Activated CD8-positive, alpha-beta memory T cell treated with anti-CD3 and anti-CD28 coated beads for 1 hour (primary cell): ENCODE measurements at places on chromosomes 3 and 15.

- no peak for DNase-seq
These were observed 20.0 kb upstream of the CILP start for GRCh38 chr15:65231306-65231705.

DNA sequence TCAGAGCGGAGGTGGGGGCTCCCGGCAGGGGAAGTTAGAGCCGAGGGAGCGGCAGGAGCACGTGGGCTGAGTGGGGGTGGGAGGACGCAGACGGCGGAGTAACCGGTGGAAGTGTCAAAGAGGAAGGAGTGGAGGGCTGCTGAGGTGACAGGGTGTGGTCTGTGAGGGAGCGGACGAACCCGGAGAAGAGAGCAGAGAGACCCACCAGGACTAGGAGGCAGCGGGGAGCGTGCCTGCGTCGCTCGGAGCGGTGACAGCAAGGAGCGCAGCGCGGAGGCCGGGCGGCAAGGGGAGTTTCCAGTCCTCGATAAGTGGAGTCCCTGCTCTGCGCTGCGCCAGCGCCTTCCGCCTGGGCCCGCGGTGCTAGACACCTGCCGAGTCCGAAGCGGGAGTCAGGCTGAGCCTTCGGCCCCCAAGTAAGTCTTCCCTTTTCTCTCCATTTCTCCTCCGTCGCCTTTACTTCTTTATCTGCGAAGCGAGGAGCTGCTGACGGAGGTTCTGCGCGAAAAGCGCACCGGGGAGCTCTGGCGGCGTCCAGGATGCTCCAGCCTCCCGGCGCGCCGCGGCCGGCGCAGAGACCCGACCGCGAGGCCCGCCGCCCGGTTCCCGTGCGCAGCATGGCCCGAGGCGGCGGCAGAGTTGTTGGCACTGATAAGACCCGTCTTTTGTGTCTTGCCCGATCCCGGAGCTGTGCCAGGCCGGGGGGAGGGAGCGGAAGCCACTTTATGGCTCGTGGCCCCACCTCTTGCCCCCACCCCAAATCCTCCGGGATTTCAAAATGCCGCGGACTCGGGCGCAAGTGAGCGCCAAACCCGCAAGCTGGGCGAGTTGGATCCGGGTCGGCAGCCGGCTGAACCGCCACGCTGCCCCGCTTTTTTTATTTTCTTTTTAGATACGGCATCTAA is 533.0 kb upstream of the SEMA6D start:
- DNase-seq: no peak

- no peak for DNase-seq
These were observed 57.9 kb upstream of the CTXND1 start for GRCh38 chr15:80309769-80310384.

DNA sequence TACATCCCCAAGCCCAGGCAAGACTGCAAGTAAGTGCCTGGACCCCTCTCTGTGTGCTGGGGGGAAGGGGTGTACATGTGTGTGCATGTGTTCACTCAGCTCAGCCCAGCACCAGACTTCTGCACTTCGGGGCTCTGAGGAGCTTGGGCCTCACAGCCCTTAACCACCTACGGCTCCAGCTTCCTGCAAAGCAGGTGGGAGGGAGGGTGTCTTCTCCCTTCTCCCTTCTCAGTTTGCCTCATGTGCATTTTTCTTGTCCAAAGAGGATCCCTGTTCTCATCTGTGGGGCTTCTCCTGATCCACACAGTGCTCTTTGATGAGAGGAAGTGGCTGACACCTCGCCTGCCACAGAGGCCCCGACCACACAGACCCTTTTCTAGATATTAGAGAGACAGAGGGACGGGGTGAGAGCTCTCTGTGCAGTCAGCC is 69.3 kb downstream of the MESD start:
- no peak for DNase-seq

GRCh38 chr15:86062646-86063243 is 16.9 kb upstream of the AGBL1 start:
- DNase-seq: no peak

DNA sequence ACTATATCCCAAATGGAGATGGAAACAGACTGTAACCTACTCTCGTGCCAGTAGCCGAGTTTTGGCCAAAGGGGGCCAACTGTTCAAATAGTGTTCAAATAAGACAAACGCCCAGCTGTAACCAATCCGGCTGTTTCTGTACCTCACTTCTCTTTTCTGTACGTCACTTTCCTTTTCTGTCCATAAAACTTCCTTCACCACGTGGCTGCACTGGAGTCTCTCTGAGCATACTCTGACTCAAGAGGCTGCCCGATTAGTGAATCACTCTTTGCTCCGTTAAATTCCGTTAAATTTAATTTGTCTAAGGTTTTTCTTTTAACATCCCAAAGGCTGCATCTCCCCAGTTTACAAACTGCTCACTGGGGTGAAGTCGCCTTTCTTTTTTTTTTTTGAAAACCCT is 219.2 kb upstream of the P2RY1 start:
- no peak for DNase-seq

DNA sequence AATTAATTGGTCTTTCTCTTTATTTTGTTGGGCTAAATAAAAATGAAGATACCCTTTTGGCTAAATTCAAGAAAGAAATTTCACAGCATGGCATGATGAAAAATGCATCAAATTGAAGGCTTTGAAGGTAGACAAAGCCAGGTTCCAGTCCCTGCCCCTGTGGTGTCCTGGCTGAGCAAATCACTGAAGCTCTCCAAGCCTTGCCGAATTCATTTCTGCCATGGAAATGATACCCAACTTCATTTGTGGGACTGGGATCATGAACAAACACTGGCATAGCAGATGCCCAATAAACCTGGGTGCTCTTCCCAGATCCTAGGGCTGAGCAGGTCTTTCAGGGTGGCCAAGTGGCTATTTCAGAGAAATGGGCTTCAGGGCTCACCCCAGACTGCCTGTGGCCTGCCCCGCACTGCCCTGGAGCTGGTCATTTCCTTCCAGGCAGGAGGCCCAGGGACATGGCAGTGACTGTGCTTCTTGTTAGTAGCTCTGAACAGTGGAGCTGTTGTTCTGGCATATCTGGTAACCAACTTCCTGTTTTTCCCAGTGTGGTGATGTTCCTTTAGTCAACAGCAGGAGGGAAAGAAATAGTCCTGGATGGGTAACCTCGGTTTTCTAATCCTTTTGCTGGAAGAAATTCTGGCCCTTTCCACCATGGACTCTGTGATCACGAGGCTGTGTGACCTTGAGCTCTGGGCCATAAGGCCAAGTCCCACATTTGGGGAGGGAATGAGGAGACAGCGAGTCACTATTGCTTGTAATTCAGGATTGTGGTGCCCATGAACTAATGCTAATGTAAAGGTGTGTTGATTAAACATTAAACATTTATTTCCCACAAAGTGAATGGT is 47.6 kb downstream of the CTDSPL start:
- no peak for DNase-seq

DNA sequence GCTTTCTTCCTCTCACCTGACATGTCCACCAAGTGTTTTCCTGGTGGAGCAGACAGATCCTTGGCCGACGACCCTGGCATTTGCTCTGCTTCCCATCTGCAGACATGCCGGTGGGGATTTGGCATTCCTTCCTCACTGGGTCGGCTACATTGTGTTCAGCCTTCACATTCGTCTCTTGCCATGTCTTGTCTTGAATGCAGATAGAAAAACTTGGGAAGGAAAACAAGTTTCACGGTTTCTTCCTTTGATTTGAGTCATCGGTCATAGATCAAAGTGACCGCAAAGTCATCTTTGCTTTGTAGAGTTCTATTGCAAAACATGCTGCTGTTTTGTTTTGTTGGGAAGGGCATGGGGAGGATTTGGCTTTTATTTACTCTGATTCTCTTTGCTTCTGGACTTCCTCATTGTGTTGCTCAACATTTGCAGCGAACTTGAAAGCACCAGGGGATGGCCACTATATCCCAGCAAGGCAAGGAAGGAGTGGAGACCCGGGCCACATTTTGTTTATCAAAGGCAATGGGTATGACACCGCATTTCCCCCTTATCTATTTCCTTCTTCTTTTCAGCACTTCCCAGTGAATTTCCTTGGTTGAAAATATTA is 321.3 kb downstream of the CACNA2D3 start:
- DNase-seq: no peak

GRCh38 chr3:25582242-25582641 is 82.5 kb downstream of the TOP2B start:
- DNase-seq: no peak

DNA sequence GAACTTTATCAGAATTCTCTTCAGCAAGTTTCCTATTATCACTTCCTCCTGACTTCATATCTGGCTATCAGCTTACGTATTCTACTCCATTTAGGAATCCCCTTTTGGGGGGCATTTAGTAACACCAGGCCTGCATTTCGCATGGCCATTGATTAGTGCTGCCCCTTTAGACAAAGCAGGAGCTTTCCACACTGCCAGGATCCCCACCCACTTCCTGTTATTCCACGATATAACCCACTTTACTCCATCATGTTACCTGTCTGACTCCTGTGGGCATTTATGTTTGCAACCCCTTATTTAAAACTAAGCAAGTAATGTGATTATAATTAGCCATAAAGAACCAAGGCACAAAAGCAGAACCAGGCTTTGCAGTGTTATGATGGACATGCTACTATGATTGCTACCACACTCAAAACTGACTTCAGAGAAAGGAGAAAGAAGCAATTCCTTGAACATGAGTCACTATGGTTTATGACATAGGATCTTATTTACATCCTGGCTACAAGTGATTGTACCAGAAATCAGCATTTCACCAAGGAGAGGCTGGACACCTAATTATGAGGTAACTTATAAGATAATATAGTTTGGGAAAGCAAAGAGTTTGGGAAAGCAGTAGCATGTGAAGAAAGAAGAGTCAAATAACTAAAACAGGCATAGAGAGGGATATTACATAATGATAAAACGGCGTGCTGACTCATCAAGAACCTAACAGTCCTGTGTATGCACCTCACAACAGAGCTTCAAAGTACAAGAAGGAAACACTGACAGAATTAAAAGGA is 96.3 kb downstream of the IGSF11 start:
- DNase-seq: no peak

DNA sequence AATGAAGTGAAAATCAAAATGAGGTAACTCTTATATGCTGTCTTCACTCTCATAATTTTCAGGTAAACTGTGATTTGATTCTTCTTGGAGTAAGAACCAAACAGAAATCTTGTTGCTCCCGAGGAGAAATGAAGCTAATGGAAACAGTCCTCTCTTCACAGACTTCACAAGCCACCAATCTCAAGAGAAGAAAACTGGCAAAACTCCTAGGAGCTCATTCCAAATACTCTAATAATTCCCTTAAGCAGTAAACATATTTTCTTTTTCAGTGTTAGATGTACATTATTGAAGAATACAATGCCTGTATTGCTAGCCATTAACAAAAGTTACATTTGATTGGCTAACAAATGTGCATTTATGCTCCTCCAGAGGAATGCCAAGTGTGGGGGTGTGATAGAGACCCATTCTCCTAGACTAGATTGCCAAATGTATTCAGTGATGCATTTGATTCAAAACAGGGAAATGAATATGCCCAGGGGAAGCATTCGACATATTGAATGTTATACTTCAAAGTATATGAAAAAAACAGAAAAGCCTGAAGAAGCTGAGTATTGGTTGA is 11.8 kb upstream of the RIOX2 start:
- DNase-seq: no peak
